ENCODE measurements at places on chromosomes 13 and 19.

DNA sequence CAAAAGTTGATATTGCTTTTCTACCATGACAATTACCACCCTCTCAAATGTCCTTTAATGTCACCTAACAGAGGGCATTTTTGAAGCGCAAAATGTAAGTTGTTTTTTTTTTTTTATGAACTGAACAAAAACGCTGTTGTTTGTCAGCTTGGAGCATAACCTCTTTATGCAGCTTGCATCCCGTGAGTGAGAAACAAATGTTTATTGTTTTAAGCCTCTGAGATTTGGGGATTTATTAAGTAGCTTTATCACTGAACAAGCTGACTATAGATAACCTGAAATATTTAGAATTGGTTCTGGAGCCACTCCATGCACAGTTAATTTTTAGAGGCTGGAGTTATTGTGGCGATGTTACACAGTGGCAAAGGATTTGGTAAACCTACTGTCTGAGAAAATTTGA lies 80.1 kb upstream of the ATXN8OS start:
- DNase-seq, result no peak

DNA sequence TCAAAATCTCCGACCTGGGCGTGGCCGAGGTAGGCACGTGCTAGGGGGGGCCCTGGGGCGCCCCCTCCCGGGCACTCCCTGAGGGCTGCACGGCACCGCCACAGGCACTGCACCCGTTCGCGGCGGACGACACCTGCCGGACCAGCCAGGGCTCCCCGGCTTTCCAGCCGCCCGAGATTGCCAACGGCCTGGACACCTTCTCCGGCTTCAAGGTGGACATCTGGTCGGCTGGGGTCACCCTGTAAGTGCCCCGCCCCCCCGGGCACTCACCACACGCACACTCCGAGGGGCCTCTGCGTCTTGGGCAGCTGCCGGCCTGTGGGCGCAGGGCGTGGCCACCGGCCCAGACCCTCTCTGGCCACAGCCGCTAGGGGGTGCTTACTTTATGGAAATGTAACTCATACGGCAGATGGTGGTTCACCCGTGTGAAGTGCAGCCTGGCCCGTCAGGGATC lies 14.9 kb downstream of the STK11 start:
- DNase-seq, result no peak

DNA sequence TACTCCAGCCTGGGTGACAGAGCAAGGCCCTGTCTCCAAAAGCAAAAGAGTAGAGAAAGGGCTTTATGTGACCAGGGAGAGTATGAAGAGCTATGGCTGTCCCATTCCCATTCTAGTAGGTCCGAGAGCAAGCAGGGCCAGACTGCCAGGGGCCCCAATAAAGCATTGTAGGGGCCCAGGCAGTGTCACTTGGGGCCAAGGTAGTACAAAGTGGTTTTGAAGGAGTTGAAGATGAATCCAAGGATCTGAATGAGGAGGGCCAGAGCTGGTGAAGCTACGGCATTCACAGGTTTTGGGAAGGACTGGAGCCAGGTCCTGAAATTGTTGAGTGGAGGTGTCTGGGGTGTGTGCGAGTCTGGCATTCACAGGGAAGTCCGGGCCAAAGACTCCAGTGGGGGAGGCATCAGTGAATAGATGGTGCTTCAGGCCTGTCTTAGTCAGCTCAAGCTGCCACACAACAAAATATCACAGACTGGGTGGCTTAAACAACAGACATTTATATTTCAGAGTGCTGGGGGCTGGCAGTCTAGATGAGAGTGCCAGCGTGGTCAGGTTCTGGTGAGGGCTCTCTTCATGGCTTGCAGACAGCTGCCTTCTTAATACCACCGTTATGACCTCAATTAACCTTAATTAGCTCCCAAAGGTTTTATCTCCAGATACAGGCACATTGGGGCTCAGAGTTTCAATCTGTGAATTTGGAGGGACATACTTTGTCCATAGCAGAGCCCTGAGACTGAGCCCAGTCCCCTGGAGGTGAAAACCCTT lies 9.9 kb downstream of the NACC1 start:
- no peak for DNase-seq

DNA sequence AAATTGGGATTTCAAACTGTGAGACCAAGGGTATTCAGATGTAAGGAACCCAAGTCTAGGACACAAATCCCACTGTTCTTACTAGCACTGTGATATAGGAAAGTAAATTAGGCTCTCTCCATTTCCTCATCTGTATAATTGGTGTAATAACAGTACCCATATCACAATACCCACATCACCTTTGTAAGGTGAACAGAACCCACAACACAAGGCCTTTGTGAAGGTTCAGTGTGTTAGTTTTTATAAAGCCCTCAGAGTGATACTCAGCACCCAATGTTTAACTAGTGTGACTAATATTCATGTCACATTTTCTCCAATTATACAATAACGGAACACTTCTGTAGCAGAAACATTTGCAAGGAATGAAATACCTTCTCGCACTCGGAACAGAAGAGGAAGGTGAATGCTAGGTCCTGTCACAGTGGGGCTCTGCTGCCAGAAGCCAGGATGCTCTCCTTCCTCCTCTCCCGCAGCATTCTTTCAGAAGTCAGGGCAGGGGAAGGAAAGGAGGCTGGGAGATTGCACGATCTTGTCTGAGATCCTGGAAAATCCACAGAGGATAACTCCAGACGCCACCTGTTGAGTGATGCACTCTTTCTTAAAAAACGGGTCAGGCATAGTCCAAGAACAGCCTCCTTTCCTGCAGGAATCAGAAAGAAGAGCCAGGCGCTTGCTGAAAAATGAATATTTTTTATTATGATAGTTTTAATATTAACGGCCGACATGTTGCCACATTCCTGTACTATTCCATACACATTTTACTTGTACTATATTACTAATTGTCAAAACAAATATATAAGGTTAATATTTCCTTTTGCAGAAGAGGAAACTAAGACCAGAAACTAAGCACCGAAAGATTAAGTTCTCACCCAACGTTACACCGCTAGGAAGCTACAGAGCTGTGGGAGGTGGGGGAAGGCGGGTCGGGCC lies 762 bp downstream of the ZNF45 start:
- DNase-seq, result no peak

GRCh38 chr13:106172176-106172905 lies 363.1 kb downstream of the EFNB2 start:
- no peak for DNase-seq

DNA sequence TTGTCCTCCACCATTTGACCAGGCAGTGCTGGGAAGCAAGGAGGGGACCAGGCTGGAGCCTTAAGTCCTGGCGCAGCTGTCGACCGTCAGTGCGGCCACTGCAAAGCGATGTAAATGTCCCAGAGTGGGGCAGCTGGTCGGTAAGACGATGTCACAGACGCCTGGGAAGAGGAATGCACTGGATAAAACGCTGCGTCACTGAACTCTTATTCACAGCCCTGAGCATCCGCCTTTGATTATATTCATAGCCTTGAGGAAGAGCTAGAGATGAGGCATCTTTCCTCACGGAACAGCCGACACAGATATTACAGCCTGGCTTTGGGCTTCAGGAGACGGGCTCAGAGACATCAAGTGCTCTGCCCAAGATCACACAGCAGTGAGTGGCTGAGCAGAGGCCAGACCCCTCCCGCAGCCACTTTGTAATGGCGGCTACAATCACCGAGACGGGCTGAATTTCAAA lies 17.6 kb upstream of the TUBGCP3 start:
- no peak for DNase-seq

DNA sequence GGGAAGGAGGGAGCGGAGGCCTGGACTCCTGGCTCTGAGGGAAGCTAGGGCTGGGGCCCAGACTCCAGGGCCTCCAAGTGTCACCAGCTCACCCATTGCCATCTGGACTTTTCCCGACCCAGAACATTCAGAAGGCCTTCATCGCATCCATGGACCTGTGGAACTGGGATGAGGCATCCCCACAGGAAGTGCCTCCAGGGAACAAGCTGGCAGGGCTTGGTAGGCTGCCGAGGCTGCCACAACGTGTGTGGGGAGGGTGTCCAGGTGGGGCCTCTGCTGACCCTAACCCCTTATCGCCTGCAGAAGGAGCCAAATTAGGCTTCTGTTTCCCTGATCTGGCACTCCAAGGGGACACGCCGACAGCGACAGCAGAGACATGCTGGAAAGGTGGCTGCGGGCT lies 767 bp downstream of the ETV2 start:
- DNase-seq, result no peak

GRCh38 chr13:41018602-41018948 lies 541 bp downstream of the ELF1 start:
- no peak for DNase-seq

- DNase-seq, result peak; percentile 14
Observed at GRCh38 chr13:79775830-79776229, 294.9 kb downstream of the NDFIP2 start.

- peak; percentile 49 for DNase-seq
Observed at GRCh38 chr13:49976314-49977258, 20.3 kb upstream of the TRIM13 start.

DNA sequence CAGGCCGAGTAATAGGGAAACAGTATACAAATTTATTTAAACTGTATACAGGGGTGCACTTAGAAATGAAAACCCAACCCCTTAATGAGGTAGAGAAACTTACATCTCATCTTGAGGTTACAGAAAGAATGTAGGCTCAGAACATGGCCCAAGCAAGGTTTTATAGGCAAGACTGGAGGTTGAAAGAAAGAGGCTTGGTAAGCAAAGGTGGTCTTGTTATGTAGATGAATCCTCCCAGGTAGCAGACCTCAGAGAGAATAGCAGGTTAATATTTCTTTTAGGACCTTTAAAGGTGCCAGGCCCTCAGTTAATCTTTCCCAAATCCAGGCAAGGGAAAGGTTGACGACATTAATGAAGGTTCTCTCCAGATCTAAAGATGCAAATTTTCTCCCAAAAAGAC lies 1466.8 kb upstream of the PRR20A start:
- DNase-seq, result no peak

- no peak for DNase-seq
Observed at GRCh38 chr19:4866595-4867424, 657 bp downstream of the PLIN3 start.

- DNase-seq, result no peak
Observed at GRCh38 chr19:54790711-54791110, 12.7 kb upstream of the KIR2DL4 start.

- no peak for DNase-seq
Observed at GRCh38 chr13:42379241-42379640, 107.3 kb downstream of the AKAP11 start.

GRCh38 chr13:105894697-105895096 lies 640.8 kb downstream of the EFNB2 start:
- DNase-seq, result no peak

- DNase-seq, result no peak
Observed at GRCh38 chr19:17242431-17243208, 3.1 kb downstream of the NR2F6 start.

GRCh38 chr13:31433746-31434145 lies 234.0 kb downstream of the B3GLCT start:
- no peak for DNase-seq

GRCh38 chr19:45591004-45591637 lies 6.5 kb upstream of the OPA3 start:
- DNase-seq, result peak; percentile 31

GRCh38 chr19:35060160-35060855 lies 18.8 kb downstream of the HPN start:
- DNase-seq, result no peak

Measured in NCI-H1092 (cell line).